ENCODE measurements at places on chromosomes 11 and 22. TPM values are rescaled to one million over a fixed set of nuclear protein-coding genes. Genes with fewer than 3 reads are reported as not detected.
A peak's percentile ranks its signal among the peaks of the same experiment; 100 is the strongest.

DNA sequence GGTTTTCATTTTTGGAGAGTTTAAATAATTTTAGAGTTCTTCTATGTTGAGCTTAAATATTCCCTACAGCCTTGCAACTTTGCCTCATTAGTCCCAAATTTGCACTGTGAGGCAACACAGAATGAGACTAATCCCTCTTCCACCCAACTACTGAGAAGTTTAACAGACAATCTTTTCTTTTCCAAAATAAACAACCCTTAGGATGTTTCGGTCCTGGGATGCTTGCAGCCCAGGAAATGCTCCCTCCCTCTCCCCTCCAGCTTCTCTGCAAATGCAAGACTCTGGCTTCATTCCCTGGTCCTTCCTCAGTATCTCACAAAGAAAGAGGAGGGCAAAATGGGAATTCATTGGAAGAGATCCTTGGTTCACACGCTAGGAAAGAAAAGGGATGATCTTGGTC lies 222.5 kb downstream of the ST3GAL4 start:
- no peaks in the 10 kb centered on the region for H3K4me1 ChIP-seq
- no peak overlapping the region for H3K4me3 ChIP-seq
- no peaks in the 10 kb centered on the region for H3K36me3 ChIP-seq
- no peak for DNase-seq

GRCh38 chr11:1167256-1167655 lies 9.5 kb downstream of the MUC5AC start:
- DNase-seq = no peak
- no peaks in the 10 kb centered on the region for H3K36me3 ChIP-seq
- no peaks in the 10 kb centered on the region for H3K27me3 ChIP-seq
- H3K27ac ChIP-seq = no peak overlapping the region

- no peaks in the 10 kb centered on the region for H3K4me1 ChIP-seq
- H3K36me3 ChIP-seq = no peaks in the 10 kb centered on the region
- no peak overlapping the region for H3K27ac ChIP-seq
- H3K4me3 ChIP-seq = no peak overlapping the region
- DNase-seq = no peak
These were observed 46.9 kb downstream of the ME3 start for GRCh38 chr11:86625544-86625943.

DNA sequence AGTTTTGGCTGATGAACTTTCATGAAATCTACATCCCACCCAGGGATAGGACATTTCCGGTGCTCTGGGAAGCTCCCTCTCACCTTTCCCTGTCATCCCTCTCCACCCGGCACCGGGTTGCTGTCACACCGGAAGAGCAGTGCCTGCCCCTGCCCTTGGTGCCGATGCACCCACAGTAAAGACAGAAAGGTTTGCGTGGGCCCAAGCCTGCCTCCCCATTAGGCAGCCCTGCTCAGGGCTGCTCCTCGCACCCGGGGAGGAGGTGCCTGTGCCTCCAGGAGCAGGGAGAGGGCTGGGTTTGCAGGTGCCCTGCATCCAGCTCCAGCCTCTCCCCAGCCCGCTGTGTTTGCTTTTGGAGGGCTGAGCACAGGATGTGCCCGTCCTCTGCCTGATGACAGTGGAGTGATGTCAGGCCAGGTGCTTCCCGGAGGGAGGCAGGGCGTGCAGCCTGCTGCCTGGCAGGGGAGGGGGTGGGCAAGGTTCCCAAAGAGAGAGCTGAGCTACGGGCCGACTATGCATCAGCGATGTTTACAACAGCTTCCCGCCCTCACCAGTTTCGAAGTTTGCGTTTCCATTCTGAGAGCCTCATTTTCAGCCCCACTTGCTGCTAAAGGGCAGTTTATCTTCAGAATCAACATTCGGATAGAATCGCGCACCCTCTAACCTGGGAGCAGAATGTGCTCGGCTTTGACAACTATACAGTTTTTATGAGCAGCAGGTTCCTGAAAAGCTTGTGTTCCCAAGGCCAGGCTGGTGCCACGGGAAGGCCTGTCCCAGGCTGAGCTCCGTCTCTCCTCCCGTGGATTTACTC lies 83.2 kb upstream of the CLDN5 start:
- peak overlapping the region; percentile 98 for H3K27ac ChIP-seq
- no peak overlapping the region for H3K4me3 ChIP-seq
- peak; percentile 55 for DNase-seq

- no peak overlapping the region for H3K27ac ChIP-seq
- DNase-seq = no peak
- H3K4me1 ChIP-seq = peaks cover 3% of the 10 kb centered on the region
- H3K27me3 ChIP-seq = no peaks in the 10 kb centered on the region
- no peaks in the 10 kb centered on the region for H3K36me3 ChIP-seq
These were observed 18.1 kb downstream of the SSH3 start for GRCh38 chr11:67321313-67321871.

DNA sequence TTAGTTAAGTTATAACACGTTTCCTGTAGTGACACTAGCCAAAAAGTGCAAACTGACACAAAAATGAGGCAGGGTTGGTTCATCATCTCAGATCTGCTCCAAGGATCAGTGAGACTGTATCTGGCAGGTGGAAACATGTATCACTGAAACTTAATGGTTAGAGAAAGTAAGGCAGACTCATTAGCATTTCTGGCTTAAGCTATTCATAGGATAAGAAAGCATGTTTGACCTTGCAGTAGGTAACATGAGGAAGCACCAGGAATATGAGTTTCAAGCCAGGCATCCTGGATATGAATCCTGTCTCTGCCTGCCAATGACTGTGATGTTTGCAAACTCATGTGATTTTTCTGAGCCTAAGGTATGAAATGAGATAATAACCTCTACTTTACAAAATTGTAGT lies 732.1 kb downstream of the NELL1 start:
- H3K27me3 ChIP-seq = no peaks in the 10 kb centered on the region
- no peak overlapping the region for H3K27ac ChIP-seq
- no peak overlapping the region for H3K4me3 ChIP-seq
- no peaks in the 10 kb centered on the region for H3K4me1 ChIP-seq
- no peaks in the 10 kb centered on the region for H3K36me3 ChIP-seq

DNA sequence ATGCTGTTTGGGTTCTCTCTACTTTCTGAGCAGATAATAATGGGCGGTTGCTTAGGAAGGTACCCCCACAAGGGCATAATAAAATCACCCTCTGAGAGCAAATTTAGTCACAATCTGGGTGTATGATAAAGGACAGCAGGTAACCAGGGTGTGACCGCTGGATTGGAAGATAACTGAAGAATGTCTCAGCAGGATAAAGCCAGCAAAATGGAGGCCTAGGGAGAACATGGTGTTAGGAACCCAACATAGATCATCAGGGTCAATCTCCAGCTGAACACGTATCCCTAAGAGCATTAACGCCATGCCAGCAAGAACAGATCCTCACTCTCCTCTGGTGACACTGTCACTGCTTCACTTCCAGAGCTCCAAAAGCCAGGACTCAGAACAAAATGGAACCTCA lies 64.5 kb upstream of the SCUBE2 start:
- no peak for DNase-seq
- no peaks in the 10 kb centered on the region for H3K4me1 ChIP-seq
- H3K4me3 ChIP-seq = no peak overlapping the region
- H3K27ac ChIP-seq = no peak overlapping the region
- no peaks in the 10 kb centered on the region for H3K27me3 ChIP-seq

DNA sequence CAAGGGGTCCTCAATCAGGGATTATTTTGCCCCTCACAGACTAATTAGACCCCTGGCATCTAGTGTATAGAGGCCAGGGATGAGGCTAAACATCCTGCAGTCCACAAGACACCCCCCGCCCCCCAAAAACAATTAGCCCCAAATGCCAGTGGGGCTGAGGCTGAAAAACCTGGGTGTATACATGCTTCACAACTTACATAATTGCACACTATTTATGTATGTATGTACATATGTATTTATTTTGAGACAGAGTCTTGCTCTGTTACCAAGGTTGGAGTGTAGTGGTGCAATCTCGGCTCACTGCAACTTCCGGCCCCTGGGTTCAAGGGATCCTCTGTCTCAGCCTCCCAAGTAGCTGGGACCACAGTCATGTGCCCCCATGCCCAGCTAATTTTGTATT lies 28.8 kb upstream of the SHANK2 start:
- H3K27me3 ChIP-seq = no peaks in the 10 kb centered on the region
- no peak overlapping the region for H3K27ac ChIP-seq
- H3K4me1 ChIP-seq = no peaks in the 10 kb centered on the region
- no peak overlapping the region for H3K4me3 ChIP-seq

DNA sequence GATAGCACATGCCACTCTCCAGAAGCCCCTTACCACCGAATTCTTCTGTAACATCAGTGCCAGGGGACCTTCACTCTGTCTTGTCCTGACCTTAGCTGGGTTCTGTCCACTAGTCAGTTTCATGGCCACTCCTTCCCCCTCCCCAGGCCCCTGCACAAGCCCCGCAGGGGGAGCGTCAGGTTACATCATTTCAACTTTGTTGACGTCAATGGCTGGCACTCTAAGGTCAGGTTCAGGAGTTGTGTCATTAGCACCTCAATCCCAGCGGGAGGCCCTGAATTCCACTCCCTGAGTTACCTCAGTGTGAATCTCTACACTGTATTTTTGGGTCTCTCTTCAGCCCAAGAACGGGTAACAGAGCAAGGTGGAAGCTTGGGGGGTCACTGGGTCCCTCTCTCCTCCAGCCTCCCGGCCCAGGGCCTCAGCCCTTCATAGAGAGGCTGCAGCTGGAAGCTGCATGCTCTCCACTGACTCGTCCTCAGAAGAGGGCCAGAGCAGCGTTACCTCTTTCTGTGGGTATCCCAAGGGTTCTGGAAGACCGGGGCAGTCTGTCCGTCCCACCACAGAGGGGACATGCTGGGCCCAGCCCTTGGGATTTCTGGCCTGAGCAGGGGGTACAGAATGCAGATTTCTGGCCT lies 10.3 kb downstream of the USH1C start:
- H3K36me3 ChIP-seq = no peaks in the 10 kb centered on the region
- no peak overlapping the region for H3K4me3 ChIP-seq
- no peaks in the 10 kb centered on the region for H3K4me1 ChIP-seq

DNA sequence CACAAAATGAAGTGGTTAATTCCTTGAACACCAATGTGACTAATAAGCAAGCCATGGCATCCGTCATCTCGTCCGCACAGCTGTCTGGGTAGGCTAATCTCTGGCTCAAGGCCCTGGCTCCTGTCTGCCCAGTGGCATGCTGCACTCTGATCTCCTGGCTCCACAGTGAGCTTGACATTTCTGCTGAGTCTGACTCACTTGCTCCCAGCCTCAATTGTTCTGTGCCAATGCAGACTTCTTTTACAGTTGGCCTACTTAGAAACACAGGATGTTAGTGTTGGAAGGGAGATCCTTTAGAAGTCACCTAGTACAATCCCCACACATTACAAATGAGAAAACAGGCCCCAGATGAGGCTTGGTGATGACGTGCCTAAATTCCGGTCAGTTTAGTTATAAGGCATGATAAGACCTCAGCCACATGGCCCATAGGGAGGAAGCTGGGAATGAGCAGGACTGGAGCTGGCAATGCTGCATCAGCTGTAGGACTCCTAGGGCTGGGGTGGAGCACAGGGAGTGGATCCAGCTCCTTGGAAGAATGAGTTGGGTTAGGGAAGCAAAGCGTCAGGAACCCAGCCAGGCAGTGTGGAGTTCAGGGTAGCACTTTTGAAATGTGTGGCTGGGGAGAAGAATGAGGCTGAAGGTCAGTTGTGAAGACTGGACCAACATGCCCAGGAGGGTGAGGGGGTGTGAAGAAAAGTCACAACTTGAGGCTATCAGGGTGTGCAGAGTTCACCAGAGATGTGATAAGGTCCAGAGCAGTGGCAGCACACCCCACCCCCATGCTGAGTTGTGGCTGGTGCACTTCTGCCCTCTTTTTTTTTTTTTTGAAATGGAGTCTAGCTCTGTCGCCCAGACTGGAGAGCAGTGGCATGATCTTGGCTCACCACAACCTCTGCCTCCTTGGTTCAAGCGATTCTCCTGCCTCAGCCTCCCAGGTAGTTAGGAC lies 70.2 kb upstream of the EED start:
- H3K27me3 ChIP-seq = no peaks in the 10 kb centered on the region
- H3K27ac ChIP-seq = peak overlapping the region; percentile 87
- no peaks in the 10 kb centered on the region for H3K36me3 ChIP-seq
- H3K4me3 ChIP-seq = no peak overlapping the region

DNA sequence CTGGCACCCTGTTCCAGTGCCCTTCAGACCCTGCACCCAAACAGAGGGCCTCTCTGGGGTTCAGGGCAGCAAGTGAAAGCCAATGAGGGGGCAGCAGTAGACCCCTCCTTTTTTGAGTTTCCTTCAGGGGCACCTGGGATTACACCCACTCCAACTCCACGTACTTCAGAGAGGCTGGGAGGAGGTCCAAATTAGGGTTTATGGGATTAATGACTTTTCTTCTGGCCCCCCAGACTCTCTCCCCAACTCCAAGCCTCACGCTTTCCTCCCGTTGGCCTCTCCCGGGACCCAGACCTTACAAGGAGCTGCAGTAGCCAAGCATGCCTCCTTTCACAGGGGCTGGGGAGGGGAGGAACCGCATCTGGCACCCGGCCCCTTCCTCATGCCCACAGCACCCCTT lies 101.7 kb downstream of the NECTIN1 start:
- H3K4me1 ChIP-seq = no peaks in the 10 kb centered on the region
- no peaks in the 10 kb centered on the region for H3K27me3 ChIP-seq
- H3K4me3 ChIP-seq = no peak overlapping the region
- no peaks in the 10 kb centered on the region for H3K36me3 ChIP-seq
- no peak overlapping the region for H3K27ac ChIP-seq

GRCh38 chr22:41254230-41254629 lies 13.5 kb upstream of the CHADL start:
- H3K4me1 ChIP-seq = no peaks in the 10 kb centered on the region
- no peak overlapping the region for H3K4me3 ChIP-seq
- H3K27ac ChIP-seq = no peak overlapping the region
- H3K27me3 ChIP-seq = no peaks in the 10 kb centered on the region

DNA sequence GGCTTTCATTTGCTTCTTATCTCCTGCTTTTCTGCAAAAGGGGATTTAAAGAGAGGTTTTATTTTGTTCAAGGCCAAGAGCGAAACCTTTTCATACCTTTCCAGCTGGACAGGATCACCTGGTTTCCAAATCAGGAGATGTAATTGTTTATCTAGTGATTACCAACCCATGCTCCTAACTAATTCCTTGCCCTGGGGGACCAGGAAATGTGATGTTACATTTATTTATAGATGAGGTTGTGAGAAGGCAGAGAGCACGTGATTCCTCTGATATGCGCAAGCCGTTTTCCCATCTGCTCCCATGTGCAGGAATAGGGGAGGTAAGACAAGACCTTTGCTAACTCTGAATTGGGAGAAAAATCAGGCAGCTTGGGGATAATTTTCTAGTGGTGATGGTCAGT lies 507.2 kb upstream of the LARGE1 start:
- no peaks in the 10 kb centered on the region for H3K27me3 ChIP-seq
- H3K36me3 ChIP-seq = no peaks in the 10 kb centered on the region
- no peak for DNase-seq
- H3K4me3 ChIP-seq = no peak overlapping the region
- no peak overlapping the region for H3K27ac ChIP-seq

DNA sequence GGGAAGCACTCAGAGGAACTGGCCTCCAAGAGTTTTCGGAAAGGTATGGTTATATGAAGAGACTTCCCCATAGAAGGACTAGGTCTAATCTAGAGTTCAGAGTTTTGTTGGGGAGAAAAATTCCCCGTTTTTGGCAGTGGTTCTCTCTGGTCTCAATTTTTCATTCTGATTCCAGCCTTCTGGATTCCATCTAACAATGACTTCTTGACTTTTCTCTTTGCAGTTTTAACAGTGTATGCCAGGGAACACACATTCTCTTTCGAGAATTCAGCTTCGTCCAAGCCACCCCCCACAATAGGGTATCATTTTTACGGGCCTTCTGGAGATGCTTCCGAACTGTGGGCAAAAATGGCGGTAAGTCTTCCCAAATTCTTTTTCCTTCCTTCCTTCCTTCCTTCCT lies 115.6 kb downstream of the CSTPP1 start:
- no peak overlapping the region for H3K27ac ChIP-seq
- no peaks in the 10 kb centered on the region for H3K27me3 ChIP-seq
- DNase-seq = no peak

Gene LDHA
- 911 TPM for polyA plus RNA-seq

Gene PTPN5
- polyA plus RNA-seq = not detected

Gene DUSP8
- polyA plus RNA-seq = 0.06 TPM

Gene DBX1
- not detected for polyA plus RNA-seq

Gene PRG3
- polyA plus RNA-seq = not detected

Gene AHNAK
- polyA plus RNA-seq = 22.7 TPM
